ENCODE measurements at places on chromosomes 11 and 22. TPM values are rescaled to one million over a fixed set of nuclear protein-coding genes. Genes with fewer than 3 reads are reported as not detected.

Gene MTNR1B
- 0.11 TPM for polyA plus RNA-seq

Gene PIH1D2
- polyA plus RNA-seq = 0.72 TPM

Gene PATE4
- polyA plus RNA-seq = 0.12 TPM

- no peak for DNase-seq
Observed at GRCh38 chr11:112966561-112966960, 5.3 kb downstream of the NCAM1 start.

DNA sequence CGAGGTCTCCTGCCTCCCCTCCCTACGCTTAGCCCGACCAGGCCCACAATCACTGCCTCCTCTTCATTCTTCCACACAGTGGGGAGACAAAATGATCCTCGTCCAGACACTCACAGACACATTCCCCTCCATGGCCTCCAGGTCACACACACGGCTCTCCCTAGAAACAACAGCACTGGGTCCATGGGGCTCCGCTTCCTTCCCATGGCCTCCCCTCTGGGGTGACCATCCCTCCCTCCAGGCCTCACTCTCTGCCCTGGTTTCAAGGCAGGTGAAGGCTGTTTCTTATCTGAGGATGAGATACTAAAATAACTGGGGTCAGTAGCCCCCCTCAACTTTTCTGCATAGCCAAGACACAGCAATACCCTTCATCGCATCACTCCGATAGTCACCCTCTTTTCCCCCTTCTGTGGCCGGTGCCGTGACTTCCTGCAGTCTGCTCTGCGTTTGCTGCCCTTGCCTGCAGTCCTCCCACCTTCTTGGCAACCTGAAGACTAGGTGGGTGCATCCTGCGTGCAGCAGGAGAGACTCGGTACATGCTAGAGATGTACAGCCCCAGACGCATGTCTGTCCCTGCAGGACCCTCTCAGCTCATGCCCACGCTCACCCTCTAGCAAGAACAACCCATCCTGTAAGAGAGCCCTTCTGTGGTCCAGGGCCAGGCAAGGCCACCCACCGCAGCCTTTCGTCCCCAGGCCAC lies 55.8 kb downstream of the CD6 start:
- no peak for DNase-seq

- no peak for DNase-seq
Observed at GRCh38 chr11:93145390-93145915, 52.3 kb downstream of the SLC36A4 start.

- DNase-seq = no peak
Observed at GRCh38 chr11:66289548-66290329, 796 bp upstream of the YIF1A start.

- no peak for DNase-seq
Observed at GRCh38 chr11:113240790-113241635, 73.4 kb upstream of the TTC12 start.

DNA sequence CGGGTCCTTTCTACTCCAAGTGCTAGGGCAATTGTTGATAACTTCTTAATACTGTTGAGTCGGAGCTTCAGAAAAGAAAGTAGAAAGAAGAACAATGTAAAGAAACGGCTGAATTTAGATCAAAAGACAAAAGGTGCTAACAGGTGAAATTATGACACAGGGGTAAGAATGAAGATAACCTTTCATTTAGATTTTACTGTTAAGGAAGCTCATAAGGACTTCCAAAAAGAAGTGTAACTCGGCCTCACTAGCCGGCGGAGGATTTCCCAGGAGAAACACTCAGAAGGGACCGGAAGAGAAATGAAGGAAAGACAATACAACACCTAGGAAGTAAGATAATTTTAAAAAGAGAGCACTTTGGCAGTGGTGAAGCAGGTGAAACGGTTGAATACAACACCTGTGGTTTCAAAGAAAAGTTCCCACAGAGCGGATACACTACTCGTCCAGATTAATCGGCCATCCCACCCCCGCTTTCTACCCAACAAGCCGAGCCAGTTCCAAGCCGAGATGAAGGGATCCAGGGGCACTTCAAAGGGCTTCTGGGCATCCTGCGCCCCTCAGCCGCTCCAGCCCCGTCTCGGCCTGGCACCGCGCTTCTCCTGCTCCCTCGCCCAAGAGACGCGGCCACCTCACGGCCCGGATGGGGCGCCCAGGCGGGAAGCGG lies 737 bp downstream of the PPP2R1B start:
- peak; percentile 20 for DNase-seq

DNA sequence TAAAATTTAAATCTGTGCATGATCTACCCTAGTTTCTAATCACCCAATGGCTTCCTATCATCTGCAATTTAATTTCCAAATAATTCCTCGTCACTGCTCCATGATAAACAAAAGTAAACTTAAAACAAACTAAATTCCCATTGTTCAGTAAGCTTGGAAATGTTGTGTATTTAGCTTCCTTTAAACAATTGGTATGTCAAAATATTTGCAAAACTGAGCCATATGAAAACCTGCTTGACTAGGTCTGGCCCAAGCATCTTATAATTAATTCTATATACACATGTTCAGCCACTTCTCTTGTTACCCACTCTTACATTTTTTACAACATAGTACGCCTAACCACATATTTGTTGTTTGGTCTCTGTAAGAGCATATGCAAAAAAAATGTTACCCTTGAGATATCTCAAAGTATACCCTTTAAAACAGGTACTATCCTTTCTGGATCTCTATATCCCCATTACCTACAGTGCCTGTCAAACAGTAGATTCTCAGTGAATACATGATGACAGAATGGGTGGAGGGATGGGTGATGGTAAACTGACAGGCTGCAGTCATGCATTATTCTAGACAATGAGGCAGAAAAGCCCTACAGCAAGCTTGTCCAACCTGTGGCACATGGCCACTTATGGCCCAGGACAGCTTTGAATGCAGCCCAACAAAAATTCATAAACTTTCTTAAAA lies 1277.9 kb upstream of the TENM4 start:
- no peak for DNase-seq

GRCh38 chr22:38760477-38761201 lies 4.8 kb upstream of the SUN2 start:
- DNase-seq = no peak

DNA sequence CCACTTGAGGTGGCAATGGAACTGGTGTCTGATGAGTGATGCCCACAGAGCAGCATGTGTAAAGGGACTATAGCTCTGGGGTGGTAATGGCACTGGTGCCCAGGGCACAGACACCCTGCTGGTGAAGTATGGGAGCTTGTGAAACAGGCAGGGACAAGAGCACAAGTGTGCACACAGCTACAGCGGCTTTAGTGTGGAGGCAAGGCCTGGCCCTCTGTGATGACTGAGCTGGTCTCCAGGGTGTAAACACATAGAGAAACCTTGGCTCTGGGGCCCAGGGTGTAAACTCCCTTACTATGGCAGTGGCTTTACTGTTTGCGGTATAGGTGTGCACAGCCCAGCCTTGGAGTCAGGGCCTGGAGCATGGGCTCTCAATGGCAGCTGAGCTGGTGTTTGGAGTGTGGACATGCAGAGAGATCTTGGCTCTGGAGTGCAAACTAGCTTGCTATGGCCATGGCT lies 46.3 kb downstream of the BIRC2 start:
- no peak for DNase-seq

- peak; percentile 15 for DNase-seq
Observed at GRCh38 chr22:37021710-37022482, 2.4 kb downstream of the MPST start.

DNA sequence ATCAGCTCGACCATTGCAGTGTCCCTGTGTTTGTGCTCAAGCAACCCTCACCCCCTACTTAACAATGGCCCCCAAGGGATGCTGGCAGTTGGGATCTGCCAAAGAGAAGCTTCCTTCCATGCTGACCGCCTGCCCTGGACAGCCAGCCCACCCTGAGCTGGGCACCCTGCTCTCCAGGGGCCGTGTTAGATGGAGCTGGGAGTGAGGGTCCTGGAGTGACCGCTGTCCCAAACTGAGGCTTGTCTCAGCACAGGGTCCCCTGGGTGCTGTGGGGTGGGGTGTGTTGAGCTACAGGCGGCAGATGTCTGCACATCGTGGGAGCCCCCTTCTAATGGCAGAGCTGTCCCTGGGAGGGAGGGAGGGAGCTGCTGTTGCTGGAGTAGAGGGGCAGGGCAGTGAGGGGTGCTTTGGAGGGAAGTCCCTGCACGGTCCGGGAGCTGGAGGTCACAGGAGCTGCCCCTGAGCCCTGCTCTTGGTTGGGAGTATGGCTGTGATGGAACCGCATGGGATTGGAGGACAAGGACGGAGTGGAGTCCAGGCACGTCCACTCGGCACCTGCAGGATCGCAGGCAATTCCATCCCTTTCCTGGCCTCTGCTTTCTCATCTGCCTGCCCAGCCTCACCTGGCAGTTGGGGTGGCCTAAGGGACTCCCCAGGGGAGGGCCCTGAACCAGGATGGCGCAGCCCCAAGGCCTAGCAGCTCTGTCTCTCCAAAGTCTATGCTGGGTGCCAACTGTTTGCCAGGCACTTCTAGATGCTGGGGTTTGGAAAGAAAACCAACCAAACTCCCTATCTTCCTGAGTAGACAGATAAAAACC lies 126.3 kb downstream of the ARHGAP8 start:
- DNase-seq = no peak

GRCh38 chr11:2677127-2677526 lies 22.7 kb downstream of the KCNQ1OT1 start:
- no peak for DNase-seq

DNA sequence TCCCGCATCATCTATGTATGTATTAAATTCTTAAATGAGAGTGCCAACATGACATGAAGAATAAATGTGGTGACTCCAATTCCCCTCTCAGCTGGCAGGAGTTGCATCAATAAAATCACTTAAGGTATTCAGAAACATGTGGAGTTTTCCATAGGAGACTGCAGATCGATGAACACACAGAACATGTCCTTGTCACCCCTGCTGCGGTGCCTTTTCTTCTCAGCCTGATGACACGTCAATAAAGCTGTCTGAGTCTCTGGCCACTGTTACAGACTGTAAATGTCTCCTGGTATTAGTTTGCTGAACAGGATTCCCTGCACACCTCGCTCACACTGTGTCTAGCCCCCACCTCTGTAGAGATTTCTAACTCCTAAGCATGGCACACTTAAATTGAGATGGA lies 460.5 kb downstream of the LRRC4C start:
- DNase-seq = no peak

Data from muscle of arm (tissue), 14 donors.